Myocyte (in vitro differentiated cells): ENCODE measurements at places on chromosomes 11 and 22.

DNA sequence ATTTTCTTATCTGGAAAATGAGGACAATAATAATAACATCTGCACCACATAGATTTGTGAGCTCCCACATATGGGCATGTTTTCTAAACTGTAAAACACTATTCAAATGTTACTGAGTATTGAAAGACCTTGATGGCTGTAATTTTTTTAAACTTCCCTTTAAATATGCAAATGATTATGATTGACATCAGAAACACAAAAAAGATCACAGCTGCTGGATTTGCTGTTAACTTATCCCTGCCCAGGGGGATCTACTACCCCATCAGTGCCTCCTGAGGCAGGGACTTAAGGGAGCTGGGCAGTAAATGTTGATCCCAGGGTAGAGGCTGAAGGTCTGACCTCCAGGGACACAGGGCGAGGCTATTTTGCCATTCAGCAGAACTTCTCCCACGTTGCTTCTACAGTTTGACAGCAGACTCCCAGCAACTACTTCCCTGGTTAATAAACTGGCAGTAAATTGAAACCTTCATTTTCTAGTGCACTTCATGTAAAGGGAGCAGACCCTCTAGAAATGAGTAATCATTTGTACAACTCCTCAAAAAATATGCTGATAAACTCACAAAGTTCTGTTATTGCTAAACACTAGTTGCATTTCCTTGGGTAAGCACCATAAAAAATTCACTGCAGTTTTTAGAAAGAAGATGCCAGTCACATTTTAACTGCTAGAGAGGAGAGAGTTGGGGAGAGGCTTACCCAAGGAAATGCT is 20.3 kb downstream of the TMPRSS5 start:
- DNase-seq = no peak

DNA sequence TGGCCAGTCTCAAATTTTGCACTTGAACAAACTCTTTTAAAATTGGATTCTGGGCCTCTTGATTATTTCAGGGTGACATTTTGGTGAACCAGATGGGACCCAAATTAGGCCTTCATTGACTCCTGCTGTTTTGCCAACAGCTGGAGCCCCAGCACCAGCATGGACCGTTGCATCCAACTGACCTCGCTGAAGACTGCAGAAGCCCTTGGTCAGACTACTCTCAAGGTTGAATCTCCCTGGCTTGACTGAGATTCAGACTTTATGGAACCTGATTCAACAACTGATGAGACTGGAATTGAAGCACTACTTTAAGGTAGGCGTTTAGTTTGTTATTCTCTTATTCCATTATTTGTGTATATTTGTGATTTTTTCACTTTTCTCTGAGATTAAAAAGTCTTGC is 41.7 kb downstream of the NARS2 start:
- DNase-seq = no peak

DNA sequence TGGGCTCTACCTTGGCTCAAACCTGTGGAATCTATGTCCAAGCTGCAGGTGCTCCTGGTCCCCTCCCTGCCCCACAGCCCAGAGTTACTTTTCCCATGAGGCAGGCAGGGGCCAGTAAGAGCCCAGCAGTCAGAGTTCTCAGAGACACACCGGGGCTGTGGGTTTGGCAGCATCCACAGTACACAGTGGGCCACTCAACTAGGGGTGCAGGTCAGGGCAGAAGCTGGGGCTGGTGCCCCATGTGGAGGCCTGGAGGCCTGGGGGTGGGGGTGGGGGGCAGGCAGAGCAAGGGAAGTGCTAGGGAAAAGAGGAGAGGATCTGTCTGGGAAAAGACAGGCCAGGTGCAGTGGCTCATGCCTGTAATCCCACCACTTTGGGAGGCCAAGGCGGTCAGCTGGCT is 2.5 kb downstream of the UPK2 start:
- DNase-seq = no peak

DNA sequence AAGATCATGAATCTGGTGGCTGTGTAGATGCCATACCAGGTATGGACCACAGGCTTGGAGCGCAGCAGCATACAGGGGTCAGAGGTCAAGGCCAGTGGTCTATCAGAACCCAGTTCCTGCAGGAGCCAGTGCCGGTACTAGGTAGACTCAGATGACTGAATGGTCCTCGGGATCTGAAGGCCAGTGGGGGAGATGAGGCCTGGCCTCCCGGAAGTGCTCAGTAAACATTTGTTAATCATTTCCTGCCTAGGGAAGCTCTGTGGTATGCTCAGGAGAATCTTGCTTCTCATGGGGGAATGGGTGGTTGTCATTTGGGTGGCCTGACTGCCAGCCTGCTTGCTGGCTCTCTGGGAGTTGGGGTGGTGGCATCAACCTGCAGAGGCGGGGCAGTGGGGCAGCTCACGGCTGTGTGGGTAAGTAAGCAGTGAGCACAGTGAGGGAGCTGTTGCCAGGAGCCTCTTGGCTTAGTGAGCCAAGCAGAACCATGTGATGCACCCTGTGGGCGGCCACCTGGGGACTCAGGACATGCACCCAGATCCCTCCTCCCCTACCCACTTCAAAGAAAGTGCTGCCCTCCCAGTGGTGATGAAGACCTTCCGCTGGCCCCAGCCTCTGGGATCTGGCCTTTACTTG is 33.0 kb downstream of the PTPRJ start:
- DNase-seq = no peak

GRCh38 chr11:79160791-79161403 is 279.9 kb downstream of the TENM4 start:
- no peak for DNase-seq
